Vein endothelial cell (primary cell): ENCODE measurements at places on chromosomes 16 and 17. TPM values are rescaled to one million over a fixed set of nuclear protein-coding genes. Genes with fewer than 3 reads are reported as not detected.

Gene CDK5R1
- 2.4 and 3.6 TPM in 2 replicates for total RNA-seq

Gene HOXB6
- total RNA-seq, result 16.0 and 19.8 TPM in 2 replicates

Gene SYNGR3
- 1.9 and 6.9 TPM in 2 replicates for total RNA-seq

Gene ABCA5
- total RNA-seq, result 21.6 and 23.5 TPM in 2 replicates

Gene SLC6A2
- total RNA-seq, result not detected in 2 replicates

Gene GGT6
- total RNA-seq, result not detected in 2 replicates

Gene BIRC5
- total RNA-seq, result 30.4 and 38.8 TPM in 2 replicates

Gene KRTAP4-9
- not detected in 2 replicates for total RNA-seq

Gene PRSS53
- total RNA-seq, result 1.3 and 2.3 TPM in 2 replicates

Gene ARSG
- 7.9 and 8.8 TPM in 2 replicates for total RNA-seq

Gene SPNS2
- total RNA-seq, result 36.3 and 44.2 TPM in 2 replicates

Gene DLX4
- total RNA-seq, result not detected in 2 replicates

Gene CACNA1G
- total RNA-seq, result not detected in 2 replicates

Gene ZNF423
- total RNA-seq, result 8.6 and 13.1 TPM in 2 replicates

Gene RAB11FIP4
- total RNA-seq, result not detected in 2 replicates

Gene NHLRC4
- total RNA-seq, result 2.4 and 2.9 TPM in 2 replicates

Gene NXPH3
- total RNA-seq, result 1.4 and 1.6 TPM in 2 replicates

Gene AGRP
- not detected in 2 replicates for total RNA-seq

Gene C1QTNF1
- total RNA-seq, result 2.9 and 4.3 TPM in 2 replicates

Gene HES7
- 0.19 and 0.33 TPM in 2 replicates for total RNA-seq

Gene OR1A1
- total RNA-seq, result not detected in 2 replicates

Gene MT1F
- total RNA-seq, result 0.33 and 0.38 TPM in 2 replicates

Gene ANKRD40CL
- not detected in 2 replicates for total RNA-seq

Gene TK1
- total RNA-seq, result 63.7 and 64.9 TPM in 2 replicates

Gene SLC16A11
- total RNA-seq, result 0.48 and 0.98 TPM in 2 replicates

Gene CPHXL2
- not detected in 2 replicates for total RNA-seq

Gene STH
- total RNA-seq, result not detected in 2 replicates

Gene USH1G
- total RNA-seq, result not detected in 2 replicates

Gene OR3A2
- not detected in 2 replicates for total RNA-seq

Gene QRICH2
- total RNA-seq, result 2.0 and 3.2 TPM in 2 replicates

Gene TLCD3A
- 23.3 and 34.3 TPM in 2 replicates for total RNA-seq

Gene NAGS
- 6.9 and 11.7 TPM in 2 replicates for total RNA-seq

Gene RASL10B
- 0.19 and 0.33 TPM in 2 replicates for total RNA-seq

Gene MMP28
- 11.3 and 13.7 TPM in 2 replicates for total RNA-seq

Gene PPY
- not detected in 2 replicates for total RNA-seq

Gene GAS2L2
- not detected in 2 replicates for total RNA-seq
